ENCODE measurements at places on chromosomes 16 and 17.

DNA sequence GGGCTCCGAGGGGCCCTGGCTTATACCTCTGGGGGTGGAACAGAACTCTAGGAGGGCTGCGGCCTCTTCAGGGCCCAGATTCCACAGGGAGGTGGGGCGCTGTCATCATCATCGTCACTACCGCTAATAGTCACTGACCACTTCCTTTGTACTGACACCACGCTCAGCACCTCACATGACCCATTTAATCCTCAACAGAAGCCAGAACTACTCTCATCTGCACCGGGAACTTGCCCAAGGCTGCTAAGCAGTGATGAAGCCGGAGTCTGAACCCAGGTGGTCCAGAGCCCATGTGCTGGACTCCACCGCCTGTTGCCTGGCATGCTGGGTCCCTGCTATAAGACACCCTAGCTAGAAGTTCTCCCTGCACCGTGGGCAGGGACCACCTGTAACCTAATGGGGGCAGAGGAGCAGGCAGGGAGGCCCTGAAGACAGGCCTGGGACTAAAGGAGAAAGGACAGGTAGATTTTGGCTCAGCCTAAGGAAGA is 12.0 kb downstream of the UNC13D start:
- no peak for DNase-seq

DNA sequence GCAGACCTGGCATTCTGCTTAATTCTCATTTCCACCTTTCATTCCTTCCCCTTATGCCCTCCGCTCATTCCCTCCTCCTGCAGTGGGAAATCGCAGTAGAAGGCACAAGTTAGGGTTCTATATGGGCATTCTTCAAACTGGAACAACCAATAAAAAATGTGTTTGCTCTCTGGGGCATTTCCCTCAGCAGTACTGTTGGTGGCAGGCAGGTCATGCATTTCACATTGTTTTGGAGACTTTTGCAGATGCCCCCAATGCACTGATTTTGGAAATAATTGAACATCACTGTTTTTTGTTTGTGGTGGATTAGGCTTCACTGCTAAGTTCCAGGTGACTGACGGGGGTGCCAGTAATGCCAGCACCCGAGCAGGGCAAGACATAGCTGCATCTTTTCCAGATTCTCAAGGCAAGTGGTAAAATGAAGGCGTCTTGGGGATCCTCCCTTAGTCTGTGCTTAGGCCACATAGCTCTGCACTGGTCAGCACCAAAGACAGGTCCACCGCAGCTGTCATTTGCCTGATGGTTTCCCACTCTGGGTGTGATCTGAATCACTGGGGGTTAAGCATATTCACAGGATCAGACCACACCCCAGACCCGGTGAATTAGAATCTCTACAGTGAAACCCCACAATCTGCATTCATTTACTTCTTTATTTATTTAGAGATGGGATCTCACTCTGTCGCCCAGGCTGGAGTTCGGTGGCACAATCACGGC is 304.5 kb downstream of the CPPED1 start:
- no peak for DNase-seq

DNA sequence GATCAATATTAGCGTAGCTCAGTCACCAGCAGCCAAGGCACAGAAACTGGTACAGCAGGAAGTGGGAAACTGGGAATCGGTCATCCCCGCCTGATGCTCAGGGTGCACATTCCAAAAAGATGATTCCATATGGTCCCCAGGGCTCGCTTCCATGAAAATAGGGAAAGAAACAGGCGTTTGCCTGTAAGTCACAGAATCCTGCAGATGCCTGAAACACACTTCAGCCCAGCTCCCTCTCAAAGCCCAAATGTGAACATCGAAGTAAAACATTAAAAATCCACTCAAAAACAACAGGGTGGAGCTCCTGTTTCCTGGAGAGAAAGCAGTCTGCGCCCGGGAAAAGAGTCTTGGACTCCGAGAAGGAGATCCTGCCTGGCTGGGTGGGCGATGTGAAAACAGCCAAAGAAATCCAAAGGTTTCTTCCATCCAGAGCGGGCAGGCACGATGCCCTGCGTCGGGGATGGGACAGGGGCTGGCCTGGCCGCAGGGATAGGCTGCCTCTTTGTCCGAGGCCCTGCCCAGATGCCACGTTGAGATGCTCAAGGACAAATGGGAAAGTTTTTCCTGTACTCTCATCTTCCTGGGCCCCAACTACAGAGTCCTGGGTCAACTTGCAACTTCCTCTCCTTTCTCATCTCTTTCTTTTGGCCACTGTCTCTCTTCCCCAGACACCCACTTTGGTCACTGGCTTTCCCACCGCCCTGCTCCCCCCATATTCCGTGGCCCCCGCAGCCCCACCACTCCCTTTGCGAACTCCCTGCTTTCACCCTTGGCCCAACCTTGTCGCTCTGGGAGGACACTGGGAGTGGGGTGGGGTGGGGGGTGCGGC is 743 bp downstream of the WIPI1 start:
- DNase-seq = peak; percentile 97

DNA sequence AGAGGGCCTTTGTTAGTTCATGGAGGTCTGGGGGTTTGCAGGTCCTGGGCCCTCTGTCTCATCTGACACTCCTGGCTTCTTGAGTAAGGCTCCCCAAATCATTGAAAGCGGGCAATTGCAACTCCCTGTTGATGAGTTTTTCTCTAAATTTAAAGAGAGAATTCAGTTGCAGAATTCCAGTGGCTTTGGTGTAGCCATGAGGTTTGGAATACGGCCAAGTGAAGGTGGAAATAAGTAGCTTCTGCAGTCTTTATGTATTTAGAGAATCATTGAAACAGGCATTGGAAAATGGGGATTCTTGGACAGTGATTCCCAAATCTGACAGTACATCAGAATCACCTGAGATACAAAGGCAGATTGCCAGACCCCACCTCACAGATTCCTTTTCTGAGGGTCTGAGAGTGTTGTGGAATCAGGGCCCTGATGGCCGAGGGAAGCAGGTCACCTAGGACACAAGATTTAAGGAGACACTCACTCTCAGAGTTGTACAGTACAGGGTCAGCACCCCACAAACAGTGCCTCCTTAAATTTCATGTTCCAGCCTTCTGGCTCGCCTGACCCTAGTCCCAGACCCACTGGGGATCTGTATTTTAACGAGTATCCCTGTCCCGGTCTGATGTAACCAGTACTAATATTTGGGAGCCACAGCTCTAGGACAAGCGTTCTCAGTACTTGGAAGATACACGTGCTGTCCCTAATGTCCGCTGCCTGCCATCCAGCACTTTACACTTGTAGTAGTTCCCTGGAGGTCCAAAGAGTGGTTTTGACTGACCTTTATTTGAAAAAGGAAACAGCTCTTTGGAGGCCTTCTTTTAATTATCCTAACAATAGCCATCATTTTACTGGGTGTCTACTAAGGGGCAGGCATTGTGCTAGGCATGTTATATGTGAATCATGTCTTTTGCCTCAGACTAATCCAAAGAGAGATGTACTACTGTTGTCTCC is 37.8 kb downstream of the YPEL2 start:
- DNase-seq = no peak

GRCh38 chr16:59733321-59733720 is 999.2 kb upstream of the GOT2 start:
- no peak for DNase-seq

DNA sequence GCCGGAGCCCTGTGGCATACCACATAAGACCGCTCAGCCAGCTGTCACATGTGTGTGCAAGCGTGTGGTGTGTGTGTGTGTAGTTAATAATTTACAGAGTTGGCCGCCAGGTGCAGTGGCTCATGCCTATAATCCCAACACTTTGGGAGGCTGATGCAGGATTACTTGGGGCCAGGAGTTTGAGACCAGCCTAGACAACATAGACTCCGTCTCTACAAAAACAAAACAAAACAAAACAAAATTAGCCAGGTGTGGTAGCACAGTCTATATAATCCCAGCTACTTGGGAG is 20.4 kb downstream of the SOCS1 start:
- no peak for DNase-seq

GRCh38 chr17:3482852-3483251 is 7.1 kb downstream of the ASPA start:
- DNase-seq = no peak

GRCh38 chr17:54945671-54946070 is 22.8 kb downstream of the COX11 start:
- no peak for DNase-seq

GRCh38 chr17:66580184-66580955 is 254.5 kb upstream of the CACNG5 start:
- DNase-seq = no peak

DNA sequence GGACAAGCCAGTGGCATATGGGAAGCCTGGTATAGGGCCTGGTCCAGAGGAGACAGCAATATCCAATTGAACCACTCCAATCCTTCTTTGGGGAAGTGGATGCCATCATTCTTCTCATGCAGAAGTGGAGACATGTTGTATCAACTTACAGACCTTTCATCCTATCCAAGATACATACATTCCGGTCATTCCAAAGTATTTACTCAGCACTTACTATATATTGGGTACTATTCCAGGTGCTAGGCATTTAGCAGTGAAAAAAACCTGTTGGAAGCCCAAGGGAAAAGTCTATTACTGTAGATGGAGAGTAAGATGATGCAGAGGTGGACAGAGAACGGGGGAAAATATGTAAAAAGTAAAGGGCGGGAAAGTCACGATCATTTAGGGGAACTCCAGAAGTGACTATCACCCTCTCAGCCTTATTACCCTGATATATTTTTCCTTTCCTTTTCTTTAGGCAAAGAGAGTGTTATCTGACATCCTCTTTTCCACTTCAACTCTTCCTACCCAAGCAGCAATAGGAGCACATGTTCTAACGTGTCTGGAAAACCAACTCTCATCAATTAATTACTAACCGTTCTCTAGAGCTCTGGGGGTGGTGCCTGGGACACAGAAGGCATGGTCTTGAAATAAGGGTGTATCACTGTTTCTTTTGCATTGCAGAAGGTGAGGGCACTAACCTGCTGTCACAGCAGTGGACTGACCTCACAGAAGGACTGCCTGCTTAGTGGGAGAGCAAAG is 210.1 kb upstream of the MAF start:
- DNase-seq = no peak

DNA sequence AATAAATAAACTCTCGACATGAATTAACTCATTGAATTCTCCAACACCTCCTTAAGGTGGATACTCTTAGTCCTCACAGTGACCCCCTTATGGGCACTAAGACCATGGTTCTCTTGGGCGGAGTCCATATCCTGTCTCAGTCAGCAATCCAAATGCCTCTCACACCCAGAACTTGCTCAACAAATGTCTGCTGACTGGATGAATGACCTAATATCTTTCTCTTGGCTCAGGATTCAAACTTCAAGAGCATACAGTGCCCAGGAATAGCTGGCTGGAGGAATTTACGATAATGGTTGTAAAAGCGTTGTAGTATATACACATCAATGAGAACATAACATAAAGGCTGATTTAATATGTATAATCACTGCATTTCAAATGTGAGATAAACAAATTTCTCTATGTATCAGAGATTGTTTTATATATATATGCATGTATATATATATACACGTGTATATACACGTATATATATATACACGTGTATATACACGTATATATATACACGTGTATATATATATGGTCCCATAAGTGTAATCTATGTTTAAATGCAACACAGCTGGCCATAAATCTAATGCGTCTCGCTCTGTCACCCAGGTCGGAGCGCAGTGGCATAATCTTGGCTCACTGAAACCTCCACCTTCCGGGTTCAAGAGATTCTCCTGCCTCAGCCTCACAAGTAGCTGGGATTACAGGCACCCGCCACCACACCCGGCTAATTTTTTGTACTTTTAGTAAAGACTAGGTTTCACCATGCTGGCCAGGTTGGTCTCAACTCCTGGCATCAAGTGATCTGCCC is 6.5 kb upstream of the UBB start:
- DNase-seq = no peak

DNA sequence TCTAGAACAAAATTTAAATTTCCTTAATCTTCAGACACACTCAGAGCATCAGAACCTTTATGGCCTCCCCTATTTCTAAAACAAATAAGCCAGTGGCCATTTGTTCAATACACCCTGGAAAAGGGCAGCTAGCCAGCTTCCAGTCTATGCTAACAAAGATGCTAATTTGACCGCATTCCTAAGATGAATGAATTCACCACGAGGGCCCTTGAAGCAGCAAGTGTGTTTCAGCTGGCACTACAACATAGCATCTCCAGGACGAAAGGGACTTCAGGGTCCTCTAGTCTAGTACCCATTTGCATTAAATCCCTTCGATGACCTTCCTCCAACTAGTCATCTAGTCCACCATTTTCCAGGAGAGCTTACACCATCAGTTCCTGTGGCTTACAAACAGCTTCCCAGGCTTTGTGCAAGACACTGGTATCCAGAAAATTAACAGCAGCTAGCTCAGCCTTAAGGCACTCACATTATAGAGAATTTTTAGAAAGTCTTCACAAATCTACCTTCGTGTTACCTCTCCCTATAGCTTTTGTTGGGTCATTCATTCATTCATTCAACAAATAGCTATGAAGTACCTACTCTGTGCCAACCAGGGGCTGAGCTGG is 10.9 kb downstream of the KRT37 start:
- DNase-seq = peak; percentile 62

DNA sequence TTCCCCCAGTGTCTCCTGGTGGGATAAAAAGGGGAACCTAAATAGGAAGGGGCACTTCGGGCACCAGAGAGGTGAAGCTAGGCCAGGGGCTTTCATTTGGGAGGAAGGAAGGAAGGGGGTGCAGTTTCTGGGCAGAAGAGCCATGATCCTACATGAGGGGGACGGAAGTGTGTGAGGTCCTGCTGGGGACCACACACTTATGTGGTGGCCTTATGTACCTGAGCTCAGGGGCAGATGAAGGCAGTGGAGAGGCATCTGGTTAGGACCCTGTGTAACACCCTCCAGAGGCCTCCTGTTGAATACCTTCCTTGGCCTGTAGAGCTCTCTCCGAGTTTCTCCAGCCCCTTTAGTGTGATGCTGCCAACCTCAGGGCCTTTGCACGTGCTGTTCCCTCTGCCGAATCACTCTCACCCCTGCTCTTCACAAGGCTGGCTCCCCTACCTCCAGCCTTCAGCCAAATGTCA is 21.2 kb downstream of the IGFBP4 start:
- DNase-seq = no peak

GRCh38 chr16:75628351-75628750 is 5.3 kb upstream of the ADAT1 start:
- DNase-seq = no peak

- no peak for DNase-seq
Measured at GRCh38 chr17:12064395-12064794, 43.7 kb downstream of the MAP2K4 start.

- DNase-seq = no peak
Measured at GRCh38 chr16:554640-555365, 5.4 kb upstream of the PRR35 start.

DNA sequence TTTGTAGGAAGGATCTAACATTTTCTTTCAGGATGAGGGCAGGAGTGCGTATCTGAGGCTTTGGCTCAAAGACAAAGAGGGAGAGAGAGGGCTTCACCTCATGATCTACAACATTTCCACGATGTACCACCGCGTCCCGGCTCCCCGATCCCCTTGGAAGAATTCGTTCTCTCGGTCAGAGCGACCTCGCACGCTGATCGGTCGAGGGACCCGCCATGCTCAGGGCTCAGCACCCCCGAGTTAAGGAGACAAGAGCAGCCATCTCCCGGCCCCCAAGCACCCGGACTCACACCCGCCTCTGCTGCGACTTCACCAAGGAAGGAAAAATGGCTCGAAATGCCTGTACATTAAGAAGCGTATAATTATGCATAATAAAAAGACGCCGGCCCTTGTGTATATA is 89.5 kb upstream of the RPL38 start:
- no peak for DNase-seq

Data from T47D (cell line).